A673 (cell line): ENCODE measurements at places on chromosomes 2 and 18. TPM values are rescaled to one million over a fixed set of nuclear protein-coding genes. Genes with fewer than 3 reads are reported as not detected.

The HAAO gene
- 2.4 and 3.6 TPM in 2 replicates for total RNA-seq

The GLI2 gene
- total RNA-seq, result 8.1 and 10.4 TPM in 2 replicates

The PAIP2B gene
- total RNA-seq, result 1.1 and 2.3 TPM in 2 replicates

The ALPP gene
- total RNA-seq, result not detected in 2 replicates

The CAPN14 gene
- 0.13 and 0.35 TPM in 2 replicates for total RNA-seq
